Stimulated activated CD4-positive, alpha-beta T cell treated with anti-CD3 and anti-CD28 coated beads, Interleukin-2, amount 100 ng/mL, for 24 hours (primary cell): ENCODE measurements at places on chromosomes 1 and 21.

- DNase-seq: peak; percentile 58
Measured at GRCh38 chr1:200877839-200878551, 5.2 kb downstream of the GPR25 start.

- DNase-seq: no peak
Measured at GRCh38 chr1:26789931-26790330, 2.2 kb downstream of the PIGV start.

- DNase-seq: no peak
Measured at GRCh38 chr21:46181953-46182547, 2.2 kb downstream of the SPATC1L start.

- no peak for DNase-seq
Measured at GRCh38 chr1:208595745-208596144, 351.6 kb upstream of the PLXNA2 start.

GRCh38 chr1:155499953-155500639 is 62.5 kb downstream of the ASH1L start:
- DNase-seq: no peak

GRCh38 chr1:82139751-82140468 is 339.2 kb downstream of the ADGRL2 start:
- no peak for DNase-seq

DNA sequence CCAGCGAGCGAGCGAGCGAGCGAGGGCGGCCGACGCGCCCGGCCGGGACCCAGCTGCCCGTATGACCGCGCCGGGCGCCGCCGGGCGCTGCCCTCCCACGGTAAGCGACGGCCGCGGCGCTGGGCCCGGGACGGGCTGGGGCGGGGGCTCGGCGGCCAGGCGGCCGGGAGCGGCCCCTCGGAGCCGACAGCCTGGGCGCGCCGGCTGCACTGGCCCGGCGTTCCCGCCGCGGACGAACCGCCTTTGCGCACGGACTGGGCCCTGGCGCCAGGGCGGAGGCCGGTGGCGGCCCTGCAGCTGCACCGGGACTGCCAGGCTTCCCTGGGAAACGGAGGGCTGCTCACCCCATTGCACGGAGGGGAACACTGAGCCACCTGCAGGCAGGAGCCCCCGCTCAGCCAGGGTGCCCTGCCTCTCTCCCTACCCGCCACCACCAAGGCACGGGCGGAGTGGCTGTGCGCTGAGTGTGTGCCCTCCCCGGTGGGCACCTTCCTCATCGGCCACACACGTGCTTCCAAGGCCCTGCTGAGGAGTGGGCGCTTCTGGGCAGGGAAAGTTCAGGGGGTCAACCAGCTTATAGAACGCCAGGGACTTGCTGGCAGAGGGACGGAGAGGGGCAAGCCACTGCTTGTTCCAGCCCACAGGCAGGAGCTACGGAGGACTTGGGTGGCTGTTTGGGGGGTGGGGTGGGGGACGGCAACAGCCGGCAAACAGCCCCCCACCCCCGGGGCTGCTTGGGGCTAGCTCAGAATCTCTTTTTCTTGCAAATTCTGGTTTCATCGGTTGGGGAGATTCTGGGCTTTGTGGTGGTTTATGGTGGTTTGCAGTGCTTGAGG is 532 bp downstream of the CSF1 start:
- peak; percentile 28 for DNase-seq

DNA sequence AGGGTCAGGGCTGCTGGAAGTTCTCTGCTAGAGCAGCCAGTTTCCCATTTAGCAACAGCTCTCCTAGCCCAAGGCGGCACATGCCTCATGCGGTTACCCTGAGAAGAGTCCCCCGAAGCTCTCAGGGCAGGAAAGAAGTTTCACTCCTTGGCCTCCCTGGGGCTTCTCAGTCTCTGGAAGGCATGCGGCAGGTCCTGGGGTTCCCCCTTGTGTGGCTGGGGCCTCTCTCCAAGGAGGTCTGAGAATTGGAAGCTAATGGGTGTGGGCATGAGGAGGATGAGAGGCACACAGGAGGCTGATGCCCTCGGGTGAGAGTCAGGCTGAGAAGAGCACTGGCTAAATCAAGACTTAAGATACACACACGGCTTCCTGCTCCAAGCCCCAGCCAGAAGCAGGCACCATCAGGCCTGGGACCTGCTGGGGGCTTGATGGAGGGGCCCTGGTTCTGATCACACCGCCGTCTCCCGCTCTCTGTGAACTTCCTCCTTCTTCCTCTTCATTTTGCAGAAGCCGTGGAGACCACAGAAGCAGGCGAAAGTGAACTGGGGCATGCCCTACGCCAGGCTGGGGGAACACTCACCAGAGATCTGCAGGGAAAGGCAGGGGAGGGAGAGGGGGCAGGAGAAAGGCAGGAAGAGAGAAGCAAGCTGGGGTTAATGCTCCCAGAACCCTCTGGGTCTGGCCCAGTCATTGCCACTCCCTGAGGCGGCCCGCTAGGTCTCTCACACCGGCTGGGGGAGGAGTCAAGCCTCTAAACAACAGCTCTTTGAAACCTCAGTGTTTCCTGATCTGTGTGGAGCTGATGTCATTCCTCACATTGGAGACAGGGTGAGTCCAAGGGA is 15.1 kb downstream of the BLACAT1 start:
- peak; percentile 72 for DNase-seq

DNA sequence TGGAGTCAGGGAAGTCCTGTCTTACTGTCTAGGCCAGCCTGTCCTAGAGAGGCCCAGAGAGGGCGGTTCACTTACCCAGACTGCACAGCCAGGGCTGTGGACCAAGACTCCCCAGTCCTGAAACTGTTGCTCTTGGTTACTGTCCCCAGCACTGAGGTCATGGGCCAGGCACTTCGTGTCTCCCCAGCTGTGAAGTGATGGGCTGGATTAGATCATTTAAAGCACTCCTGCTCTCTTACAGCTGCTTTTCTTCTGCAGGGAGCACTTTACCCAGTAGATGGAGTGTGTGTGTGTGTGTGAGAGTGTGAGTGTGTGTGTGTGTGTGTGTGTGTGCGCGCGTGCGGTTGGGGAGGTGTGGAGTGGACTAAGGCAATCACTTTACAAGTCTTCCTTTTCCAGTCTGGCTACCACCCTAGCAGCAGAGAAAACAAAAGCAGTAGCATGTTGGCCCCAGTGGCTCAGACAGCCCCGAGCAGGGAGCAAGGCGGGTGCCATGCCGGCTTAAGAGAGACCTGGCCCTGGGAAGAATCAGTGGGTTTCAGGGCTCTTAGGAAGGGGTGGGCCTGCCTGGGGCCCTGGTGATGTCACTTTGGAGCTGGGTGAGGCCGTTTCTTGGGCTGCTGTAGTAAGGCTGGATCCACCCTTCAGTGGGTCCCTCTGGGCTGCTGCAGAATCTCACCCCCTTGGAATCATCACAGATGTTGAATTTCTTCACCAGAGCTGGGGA is 2.4 kb downstream of the SPSB1 start:
- peak; percentile 20 for DNase-seq

DNA sequence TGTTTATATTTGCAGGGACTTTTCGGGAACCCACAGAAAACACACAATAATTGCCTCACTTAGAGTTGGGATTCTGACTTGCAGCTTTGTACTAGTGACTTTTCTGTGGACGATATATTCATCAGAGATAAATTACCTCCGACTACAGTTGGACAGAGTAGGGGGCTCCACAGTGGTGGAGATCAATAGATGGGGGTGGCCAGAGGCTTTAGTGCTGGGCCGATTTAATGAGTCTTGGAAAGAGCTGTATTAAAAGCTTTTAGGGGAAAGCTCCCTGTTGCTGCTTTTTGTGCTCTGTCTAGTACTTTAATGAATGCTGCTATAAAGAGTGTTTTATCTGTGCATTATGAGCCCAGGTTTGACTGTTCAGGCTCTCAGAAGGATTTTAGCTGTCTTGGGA is 359.2 kb upstream of the DPYD start:
- DNase-seq: no peak

GRCh38 chr1:243312952-243313634 is 57.3 kb downstream of the SDCCAG8 start:
- no peak for DNase-seq

DNA sequence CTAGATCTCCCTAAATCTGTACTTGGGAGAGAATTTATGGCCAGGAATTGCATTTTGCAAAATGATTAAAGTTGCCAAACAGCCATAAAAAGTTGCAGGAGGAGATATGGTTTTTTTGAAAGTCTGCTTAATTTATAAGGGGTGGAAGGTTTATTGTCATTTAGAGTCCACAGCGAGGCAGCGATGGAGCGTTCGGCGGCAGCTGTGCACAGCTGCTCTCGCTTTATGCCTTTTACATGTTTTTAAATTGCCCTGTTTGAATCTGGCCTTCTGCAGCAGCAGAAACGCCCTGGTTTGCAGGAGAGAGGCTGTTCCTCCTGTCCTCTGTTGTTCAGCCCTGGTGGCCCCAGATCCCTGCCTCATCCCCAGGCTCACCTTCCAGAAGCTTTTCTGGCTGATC is 144.9 kb upstream of the POU3F1 start:
- DNase-seq: no peak

GRCh38 chr1:162536511-162536910 is 25.0 kb upstream of the UAP1 start:
- no peak for DNase-seq

GRCh38 chr1:164602101-164602422 is 43.1 kb downstream of the PBX1 start:
- DNase-seq: no peak

DNA sequence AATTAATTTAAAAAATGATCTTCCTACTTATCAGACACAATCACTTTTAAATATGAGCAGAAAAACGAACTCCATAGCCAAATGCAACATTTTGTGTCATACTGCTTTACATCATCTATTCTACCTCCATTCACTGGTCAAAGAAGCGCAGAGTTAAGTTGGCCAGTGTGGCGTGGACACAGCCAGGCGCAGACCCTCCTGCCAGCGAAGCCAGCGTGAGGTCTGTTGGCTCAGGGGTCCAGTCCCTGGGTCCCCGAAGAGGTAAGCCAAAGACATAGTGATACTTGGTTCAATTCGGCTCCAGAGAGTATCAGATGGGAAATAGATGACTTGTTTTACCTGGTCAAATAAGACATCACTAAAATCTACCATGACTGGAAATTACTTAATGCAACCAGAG is 59.2 kb downstream of the B3GALT5 start:
- no peak for DNase-seq

DNA sequence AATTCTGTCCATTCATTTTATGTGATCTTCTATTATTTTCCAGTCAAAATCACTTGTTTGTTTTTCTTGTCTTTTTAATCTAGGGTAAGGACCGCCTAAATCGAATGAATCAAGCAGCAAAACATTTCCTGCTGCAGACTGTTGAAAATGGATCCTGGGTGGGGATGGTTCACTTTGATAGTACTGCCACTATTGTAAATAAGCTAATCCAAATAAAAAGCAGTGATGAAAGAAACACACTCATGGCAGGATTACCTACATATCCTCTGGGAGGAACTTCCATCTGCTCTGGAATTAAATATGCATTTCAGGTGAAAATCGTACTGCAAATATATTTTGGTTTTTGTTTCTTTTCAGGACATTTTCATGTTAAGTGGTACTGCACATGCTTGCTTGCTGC is 20.5 kb downstream of the CLCA4 start:
- no peak for DNase-seq

DNA sequence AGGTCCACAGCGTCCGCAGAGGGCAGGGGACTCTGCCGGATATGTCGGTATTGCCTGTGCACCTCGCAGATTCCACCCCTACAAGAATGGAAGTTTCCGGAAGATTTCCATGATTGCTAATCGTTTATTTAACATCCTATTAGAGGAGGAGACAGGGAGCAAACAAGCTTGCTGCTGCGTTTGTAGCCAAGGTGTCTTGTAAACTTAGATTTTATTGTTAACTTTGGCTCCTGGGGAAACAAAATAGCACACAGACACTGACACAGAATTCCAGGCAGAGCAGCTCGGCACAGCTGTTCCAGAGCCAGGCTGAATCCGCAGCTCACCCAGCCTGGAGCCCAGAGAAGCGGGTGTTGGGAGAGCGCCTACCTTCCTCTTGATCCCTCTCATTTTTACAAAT is 75.7 kb downstream of the AJAP1 start:
- no peak for DNase-seq

DNA sequence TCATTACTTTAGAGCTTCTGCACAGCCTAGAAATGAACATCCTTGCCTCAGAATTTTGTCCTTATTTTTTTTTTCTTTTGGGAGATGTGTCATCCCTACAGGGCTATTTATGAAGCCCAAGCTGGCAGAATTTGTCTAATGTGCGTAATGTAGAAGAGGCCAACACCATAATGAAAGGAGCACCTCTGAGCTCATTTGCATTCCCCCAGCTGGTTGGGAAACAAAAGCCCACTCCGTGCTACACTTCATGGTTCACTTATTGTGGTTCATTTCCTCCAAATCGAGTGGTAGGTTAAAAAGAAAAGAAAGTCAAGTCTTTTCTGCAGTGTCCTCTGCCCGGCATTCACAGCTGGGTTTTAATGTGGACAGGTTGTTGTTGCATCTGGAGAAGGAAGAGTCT is 73.5 kb downstream of the KAZN start:
- DNase-seq: no peak

- no peak for DNase-seq
Measured at GRCh38 chr1:26477446-26478152, 5.4 kb downstream of the HMGN2 start.

GRCh38 chr1:230236301-230237008 is 169.4 kb downstream of the GALNT2 start:
- DNase-seq: no peak

DNA sequence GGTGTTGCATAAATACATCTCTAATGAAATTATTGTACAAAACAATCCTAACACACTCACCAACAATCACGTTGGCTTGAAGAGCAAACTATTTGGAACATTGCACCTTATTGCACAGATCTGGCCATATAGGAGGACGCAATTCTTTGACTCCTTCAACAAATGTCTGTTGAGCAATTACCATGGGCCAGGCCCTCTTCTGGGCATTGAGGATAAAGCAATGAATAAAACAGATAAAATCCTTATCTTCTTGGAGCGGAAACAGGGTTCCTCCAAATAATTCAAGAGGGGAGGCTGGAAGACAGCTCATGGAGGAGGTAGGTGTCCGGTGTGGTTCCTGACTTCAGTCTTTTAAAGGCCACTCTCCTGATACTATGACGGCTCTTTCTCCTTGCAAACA is 43.3 kb downstream of the PAX7 start:
- no peak for DNase-seq

DNA sequence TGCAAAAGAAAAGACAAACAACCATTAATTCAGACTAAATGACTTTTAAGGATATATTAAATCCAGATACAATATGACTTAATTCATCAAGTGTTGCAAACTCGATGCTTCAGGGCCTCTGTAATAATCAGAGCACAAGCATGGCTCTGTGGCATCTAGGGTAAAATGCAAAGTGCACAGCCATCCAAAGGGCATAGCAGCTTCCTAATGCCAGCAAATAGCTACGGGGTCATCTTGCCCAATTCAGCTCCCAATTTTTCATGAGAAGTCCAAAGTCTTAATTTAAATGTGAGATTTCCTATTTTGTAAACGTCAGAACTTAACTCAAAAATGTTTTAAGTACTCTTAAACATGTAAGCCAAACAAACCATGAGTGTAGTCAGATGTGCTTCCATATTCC is 7.9 kb downstream of the SELE start:
- DNase-seq: no peak

GRCh38 chr1:6358144-6358624 is 35.4 kb downstream of the ACOT7 start:
- no peak for DNase-seq

- no peak for DNase-seq
Measured at GRCh38 chr1:35768350-35769187, 1.2 kb downstream of the CLSPN start.
